ENCODE measurements at places on chromosomes 3 and 15.

DNA sequence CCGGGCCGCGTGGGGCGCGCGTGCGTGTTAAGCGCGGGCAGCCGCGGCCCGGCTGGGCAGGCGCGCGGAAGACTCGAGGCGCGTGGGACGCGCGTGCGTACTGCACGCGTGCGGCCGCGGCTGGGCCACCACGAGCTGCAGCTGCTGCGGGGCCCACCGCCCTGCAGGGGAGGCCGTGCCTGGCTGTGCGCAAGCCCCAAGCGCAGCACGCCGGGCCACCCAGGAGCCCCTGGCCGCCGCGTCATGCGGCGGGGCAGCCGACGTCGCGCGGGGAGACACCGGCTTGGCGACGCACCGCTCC is 590 bp upstream of the TRIM71 start:
- no peak for DNase-seq

DNA sequence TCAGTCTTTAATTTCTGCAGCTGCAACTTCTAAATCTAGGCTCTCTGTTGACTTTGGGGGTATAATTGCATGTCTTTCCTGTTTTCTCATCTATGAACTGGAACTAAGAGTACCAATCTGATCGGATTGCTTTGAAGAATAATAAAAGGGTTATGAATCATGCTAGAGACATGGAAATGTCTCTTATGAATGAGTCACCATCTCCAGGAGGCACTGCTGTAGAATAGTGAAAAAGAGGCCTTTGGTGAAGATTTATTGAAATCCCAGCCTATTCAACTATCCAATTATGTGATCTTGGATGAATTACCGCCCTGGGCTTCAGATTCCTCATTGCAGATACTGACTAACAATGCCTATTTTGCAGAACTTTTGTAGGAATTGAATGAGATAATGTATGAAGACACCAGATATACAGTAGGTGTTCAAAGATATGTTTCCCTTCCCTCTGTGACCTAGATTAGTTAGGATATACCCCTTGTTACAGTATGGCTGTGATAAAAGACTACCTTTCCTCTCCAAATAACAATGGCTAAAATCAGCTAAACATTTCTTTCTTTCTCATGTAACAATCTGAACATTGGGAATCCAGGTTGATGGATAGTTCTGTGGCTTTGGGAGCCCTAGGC is 11.5 kb upstream of the CMTM8 start:
- DNase-seq: no peak

GRCh38 chr3:118801899-118802298 is 232.7 kb downstream of the IGSF11 start:
- no peak for DNase-seq

GRCh38 chr15:62452026-62452425 is 286.9 kb upstream of the C2CD4B start:
- DNase-seq: no peak

DNA sequence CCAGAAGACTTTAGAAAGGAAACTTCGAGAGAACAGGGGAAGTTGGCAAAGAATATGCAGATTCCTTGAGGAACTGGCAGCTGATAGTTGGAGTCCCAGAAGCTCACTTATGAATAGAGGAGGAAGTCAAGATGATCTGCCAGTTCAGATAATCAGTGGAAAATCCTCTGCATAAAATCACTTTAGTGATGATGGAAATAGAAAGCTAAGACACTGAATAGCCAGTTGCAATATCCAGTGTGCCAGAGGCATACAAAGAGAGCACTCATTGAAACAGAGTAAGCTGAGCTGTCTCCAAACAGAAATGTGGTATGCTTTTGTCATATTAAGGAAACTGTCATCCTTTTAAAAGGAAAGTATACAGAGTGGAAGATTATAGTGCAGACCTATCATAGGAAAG is 1207.6 kb downstream of the OTOL1 start:
- DNase-seq: no peak

Data from Kasumi-1 (cell line).